T-helper 17 cell (primary cell): ENCODE measurements at places on chromosomes 11 and 22.

DNA sequence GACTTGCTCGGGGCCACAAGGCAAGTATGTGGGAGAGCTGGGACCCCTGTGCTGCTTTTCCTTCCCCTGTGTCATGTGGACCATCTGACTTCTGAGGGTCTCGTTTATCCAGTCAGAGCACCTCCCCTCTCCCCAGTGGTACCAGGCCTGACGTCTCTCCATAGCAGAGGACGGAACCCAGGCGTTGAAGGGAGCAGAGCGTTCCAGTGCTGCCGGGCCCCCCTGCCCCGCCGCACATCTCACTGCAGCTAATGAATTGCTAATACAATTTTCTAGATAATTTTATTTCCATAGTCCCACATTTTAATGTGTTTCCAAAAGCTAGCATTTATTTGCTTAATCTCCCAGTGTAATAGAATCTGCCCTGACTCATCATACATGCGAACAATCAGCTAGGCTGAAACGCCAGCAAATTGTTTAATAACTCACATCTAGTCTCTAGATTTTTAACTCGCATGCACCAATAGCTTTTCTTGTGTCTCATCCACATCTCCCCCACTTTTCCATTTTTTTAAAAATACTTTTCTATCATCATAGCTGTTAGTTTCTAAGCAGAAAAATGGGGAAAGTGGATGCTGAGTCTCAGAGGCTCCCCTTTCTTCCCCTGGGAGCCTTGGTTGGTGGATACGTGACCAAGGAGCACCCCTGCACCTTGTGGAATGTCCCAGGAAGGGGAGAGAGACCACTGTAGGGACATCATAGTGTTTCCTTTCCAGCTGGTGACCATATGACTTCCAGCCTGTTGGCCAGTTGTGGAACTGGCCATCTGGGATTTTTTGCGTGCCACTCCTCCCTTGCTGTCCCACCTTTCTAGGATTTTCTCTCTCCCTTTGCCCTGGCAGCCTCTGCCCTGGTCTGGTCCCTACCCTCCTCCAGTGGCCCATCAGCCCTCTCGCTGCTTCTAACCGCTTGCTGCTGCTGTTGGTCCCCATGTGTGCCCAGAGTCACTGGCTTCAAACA lies 58.6 kb upstream of the NNMT start:
- DNase-seq = no peak

DNA sequence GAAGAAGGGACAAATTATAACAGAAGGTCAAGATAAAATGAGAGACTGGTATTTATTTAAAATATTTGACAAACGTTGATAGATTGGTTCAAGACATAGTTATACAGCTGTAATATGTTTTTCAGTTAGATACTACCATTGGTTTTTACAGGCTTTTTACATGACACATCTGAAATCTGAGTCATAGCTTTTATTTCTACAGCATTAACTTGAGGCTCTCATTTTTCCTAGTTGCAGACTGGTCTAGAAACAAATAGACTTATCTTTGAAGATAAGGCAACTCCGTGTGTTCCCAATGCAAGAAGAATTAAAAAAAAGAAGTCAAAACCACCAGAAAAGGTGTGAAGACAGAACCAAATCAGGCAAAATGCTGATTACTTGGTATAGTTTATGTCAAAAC lies 31.3 kb downstream of the CEP57 start:
- no peak for DNase-seq

DNA sequence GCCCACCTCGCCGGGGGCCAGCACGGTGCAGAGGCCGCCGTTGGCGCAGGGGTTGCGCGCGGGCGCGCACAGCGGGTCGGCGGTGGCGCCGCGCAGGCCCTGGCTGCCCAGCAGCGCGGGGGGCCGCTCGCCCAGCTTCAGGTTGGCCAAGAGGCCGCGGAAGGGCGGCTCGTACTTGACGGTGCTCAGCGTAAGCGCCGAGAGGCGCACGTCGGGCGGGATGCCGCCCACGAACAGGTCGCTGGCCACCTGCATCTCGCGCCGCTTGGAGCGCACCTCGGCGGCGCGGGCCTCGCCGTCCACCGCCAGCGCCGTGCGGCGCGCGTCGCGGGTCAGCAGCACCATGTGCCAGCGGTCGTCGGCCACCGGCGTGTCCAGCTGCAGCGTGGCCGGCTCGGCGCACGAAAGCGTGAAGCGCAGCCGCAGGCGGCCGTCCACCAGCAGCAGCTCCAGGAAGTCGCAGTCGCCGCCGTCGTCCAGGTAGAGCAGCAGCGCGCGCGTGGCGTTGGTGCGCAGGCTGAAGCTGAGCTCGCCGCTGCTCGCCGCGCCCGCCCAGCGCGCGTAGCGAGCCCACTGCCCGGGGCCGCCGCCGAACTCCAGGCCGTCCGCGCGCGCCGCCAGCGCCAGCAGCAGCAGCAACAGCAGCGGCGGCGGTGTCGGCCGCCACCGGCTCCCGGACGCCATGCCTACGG lies 9.8 kb downstream of the NRXN2 start:
- DNase-seq = no peak

DNA sequence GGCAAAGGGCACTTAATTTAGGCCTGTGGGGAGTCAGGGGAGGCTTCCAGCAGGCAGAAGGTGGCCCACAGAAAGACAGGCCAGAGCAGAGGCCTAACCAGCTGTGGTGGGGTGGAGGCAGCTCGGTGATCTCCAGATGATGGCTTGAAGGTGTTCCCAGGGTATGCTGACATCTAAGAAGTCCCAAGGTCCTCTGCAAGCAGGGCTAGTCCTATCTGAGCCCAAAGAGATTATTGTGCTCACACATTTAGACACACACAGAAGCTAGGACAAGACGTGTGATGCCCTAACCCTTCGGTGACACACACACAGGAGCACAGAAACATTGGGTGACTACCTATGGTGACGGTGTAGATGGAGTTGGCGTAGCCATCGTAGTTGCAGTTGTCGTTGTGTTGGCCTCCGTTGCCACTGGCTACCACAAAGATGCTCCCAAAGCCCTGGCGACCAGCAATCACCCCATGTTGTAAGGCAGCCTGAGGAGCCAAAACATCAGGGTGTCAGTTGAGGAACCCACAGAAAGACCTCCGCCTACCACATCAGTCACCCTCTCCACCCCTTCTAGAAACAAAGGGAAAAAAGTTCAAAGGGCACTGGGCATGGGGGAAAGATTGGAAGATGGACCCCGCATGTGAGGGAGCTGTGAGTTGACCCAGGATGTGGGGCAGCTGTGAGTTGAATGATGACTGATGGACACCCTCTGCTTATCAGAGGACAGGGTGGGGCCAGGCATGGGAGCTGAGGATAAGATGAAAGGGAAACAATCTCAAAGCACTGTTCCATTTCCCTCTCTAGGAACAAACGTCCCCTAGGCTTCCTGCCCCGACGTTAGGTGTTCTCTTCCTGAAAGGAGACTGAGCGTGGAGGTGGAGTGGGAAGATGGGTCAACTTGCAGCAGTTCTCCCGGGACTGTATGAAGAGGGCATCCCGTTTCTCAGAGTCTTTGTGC lies 7.9 kb downstream of the PCSK7 start:
- no peak for DNase-seq

GRCh38 chr22:34997633-34998299 lies 68.2 kb upstream of the ISX start:
- DNase-seq = no peak

DNA sequence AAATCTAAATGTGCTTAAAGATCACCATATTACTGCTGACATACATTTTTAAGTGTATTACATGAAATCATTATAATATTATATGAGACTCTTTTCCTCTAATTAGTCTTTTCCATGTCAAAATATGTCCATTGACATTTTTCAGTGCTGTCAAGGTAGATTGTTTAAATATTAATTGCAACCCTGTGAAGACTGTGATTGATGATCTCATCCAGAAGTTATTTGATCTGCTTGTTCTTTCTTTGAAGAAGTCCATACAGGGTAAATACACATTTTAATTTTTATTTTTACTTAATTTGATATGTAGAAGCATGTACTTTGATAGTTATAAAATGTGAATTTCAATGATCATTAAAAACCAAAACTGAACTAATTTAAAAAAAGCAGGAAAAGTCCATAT lies 38.4 kb downstream of the DYNC2H1 start:
- DNase-seq = no peak

- peak; percentile 71 for DNase-seq
Measured at GRCh38 chr22:46739094-46739870, 1.2 kb upstream of the CERK start.

DNA sequence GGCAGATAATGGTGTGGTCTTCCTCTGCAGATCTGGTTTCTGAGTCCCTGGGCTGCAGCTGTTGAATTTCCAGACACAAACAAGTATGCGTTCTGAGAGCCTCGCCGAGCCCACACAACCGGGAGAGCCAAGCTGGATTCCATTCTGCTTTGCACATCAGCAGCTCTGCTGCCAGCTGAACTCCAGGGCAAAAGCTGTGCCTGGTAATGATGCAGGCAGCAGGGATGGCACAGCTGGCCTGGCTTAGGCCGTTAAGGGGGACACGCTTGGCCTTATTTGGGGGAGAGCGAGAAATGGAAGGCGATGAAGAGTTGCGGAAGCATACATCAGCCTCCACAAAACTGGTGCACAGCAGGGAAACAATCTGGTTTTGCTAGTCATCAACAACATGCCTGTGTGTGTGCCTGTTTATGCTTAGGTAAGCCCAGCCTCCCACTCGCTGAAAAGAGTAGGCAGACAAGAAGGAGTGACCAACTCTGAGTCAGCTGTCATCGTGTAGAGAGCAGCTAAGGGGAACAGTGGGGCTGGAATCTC lies 25.1 kb downstream of the ADAMTS8 start:
- no peak for DNase-seq

DNA sequence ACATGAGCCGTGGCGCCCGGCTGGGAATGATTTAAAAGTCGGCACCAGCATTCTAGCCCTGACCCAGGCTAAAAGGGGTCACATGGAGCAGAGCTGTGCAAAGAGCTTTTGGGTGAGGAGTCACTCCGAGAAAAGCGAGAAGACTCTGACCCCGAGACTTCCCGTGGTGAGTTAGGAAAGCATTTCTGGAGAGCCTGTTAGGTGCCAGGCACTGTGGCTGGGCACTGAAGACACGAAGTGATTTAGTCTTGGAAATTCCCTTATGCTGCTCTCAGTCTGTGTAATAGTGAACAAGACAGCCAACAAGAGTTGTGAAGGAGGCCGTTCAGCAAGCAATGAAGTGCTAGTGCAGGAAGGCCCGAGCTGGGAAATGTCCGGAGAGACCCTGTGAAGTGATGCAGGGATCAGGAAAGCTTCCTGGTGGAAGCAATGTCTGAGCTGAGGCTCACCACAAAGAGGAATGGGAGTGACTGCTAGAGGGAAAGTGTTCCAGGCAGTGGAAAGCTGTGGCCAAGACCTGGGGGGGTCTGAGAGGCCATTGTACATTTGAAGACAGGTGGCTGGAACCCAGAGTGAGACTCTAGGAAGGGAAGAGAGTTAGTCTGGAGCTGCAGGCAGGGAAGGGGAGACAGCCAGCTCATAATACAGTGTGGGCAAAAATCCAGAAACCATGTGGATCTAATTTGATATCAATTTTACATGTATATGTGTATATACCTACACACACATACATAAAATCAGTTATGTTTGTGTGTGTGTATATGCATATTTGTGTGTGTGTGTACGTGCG lies 31.6 kb downstream of the MARK2 start:
- no peak for DNase-seq

- no peak for DNase-seq
Measured at GRCh38 chr11:12223771-12224536, 113.6 kb downstream of the MICAL2 start.

GRCh38 chr11:32960553-32961164 lies 55.0 kb upstream of the DEPDC7 start:
- DNase-seq = no peak

GRCh38 chr11:71562120-71562519 lies 3.2 kb upstream of the KRTAP5-10 start:
- no peak for DNase-seq

GRCh38 chr22:49141761-49142160 lies 685.9 kb downstream of the BRD1 start:
- no peak for DNase-seq

GRCh38 chr22:29315286-29316140 lies at the start of gene RASL10A:
RASL10A (minus strand) TSS chr22:29315697; CDS start chr22:29315246, 451 bp downstream.
- DNase-seq = no peak

GRCh38 chr22:39994566-39995392 lies at the start of gene FAM83F:
FAM83F (plus strand) TSS chr22:39994954; CDS start chr22:39995043, 89 bp downstream.
- peak; percentile 46 for DNase-seq

- no peak for DNase-seq
Measured at GRCh38 chr22:47166446-47167016, 404.1 kb downstream of the TBC1D22A start.

DNA sequence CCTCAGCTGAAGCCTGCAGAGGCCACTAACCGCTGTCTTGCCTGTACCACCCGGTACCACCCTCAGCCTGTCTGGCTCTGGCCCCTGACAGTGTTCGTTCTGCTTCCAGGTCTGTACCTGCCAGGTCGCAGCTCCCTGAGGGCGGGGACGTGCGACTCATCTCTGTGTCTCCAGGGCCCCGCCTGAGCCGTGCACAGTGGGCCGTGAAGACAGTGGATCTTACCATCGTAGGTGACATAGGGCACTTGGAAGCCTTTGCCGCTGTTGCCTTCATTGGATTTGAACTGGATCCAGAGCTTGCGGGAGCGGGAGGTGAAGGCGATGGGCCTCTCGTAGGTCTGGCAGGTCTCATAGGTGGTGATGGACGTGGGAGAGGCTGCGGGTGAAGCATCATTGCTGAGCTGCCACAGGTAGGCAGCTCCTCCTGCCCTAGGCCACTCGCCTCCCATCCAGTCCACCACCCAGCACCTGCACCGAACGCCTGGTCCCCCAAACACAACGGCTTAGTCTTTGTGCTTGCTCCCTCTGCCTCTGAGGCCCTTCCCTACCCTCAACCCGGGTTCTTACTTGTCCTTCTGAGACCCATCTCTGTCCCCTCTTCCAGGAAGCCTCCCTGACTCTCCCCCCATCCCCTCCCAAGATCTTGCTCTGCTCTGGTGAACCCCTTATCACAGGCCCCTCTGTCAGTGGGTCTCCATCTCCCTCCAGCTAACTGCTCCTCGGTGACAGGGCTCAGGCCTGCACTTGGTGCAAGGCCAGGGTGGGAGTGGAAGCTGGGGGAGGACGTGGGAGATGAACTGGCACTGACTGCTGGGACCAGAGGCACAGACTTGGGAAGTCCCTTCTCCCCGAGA lies 21.1 kb upstream of the TTLL12 start:
- no peak for DNase-seq

DNA sequence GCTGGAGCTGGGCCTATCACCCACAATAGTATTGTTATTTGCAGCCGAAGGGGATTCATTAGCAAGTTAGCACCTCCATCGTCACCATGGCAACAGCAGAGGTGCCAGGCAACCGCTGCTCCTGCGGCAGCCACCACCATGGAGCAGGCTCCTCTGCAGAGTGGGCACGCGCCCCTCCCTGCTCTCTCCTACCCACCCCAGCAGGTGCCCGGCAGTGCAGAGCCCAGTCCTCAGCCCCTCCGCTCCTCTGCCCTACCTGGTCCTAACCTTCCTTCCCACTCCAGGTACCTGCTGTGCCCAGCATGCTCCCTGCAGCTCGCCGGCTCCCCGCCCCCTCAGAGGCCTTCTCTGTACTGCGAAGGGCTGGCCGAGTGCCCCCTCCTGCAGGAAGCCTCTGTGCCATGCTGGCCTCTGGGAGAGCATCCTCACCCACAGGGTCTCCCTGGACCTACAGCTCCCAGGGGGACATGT lies 3.6 kb downstream of the DUSP8 start:
- peak; percentile 21 for DNase-seq

- DNase-seq = no peak
Measured at GRCh38 chr11:96150609-96151008, 192.4 kb downstream of the MAML2 start.

- DNase-seq = no peak
Measured at GRCh38 chr11:11895672-11896071, 53.9 kb downstream of the USP47 start.
